ENCODE measurements at places on chromosomes 6 and 20.

DNA sequence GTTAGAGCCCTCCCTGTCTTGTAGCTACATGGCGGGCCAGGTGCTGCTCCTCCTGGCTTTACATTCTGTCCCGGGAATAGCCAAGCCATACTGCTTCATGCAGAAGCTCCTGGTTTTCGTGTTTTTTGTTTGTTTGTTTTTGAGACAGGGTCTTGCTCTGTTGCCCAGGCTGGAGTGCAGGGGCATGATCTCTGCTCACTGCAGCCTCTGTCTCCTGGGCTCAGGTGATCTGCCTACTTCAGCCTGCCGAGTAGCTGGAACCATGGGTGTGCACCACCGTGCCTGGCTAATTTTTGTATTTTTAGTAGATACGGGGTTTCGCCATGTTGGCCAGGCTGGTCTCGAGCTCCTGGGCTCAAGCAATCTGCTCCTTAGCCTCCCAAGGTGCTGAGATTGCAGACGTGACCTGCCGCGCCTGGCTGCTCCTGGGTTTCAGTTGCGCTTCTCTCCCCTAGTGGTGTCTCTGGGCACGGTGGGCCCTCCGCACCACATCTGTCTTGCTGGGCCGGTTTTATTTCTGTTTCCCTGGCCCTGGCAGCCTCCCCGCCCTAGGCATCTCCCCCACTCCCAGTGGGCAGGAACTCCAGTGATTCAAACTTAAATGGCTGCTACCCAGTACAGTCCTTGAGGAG, 12.9 kb downstream of the CDYL start:
- DNase-seq, result no peak

GRCh38 chr6:3349388-3350251, 90.9 kb downstream of the PSMG4 start:
- no peak for DNase-seq

GRCh38 chr6:137892271-137892708, 25.2 kb downstream of the TNFAIP3 start:
- no peak for DNase-seq

DNA sequence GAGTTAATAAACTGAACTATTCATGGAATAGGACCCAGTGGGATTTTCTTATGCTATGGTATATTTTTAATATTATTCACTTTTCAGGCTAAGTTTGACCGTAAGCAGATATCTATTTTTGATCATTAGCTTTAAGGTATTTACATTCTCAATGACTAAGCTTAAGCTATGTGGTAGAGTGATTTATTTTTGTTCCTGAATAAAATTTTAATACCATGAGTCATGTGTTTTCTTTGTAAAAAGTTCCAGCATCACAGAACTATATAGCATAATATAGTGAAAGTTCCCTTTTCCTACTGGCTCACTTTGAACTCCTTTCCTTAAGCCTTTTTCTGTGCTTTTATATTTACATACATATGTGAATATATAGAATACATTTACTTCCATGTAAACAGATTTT, 75.8 kb downstream of the BCKDHB start:
- no peak for DNase-seq

DNA sequence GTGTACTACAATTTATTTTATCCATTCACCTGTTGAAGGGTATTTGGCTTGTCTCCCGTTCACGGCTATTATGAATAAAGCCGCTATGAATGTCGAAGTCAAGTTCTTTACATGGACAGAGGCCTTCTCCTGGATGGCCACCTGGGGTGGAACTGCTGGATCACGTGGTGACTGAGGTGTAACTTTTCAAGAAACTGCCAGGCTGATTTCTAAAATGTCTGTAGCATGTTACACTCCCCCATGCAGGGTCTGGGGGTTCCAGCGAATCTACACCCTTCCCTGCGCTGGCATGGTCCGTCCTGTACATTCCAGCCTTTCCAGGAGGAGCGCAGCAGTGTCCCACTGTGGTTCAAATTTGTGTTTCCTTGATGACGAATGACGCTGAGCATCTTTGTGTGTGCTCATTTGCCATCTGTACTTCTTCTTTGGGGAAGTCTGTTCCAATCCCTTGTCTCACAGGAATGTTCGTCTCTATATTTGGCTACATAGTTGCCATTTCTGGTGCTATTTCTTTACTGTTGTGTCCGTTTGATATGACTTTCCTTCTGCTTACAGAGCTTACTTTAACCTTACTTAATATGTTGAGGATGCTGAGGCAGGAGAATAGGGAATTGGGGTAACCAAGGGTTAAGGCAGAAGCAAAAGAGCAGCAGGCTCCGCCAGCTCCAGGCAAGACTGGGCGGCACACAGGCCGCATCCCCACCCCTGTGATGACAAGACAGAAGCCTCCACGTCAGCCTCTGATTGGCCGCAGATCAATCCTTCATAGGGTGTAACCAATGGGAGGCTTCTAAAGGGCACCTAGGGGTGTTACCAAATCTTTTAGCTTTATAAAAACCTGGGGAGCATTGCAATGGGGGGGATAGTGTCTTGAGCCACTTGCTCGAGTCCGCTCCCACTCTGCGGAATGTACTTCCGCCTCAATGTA, 106.6 kb downstream of the TAF4 start:
- DNase-seq, result no peak

- no peak for DNase-seq
Observed at GRCh38 chr20:47950124-47950912, 165.0 kb upstream of the SULF2 start.

DNA sequence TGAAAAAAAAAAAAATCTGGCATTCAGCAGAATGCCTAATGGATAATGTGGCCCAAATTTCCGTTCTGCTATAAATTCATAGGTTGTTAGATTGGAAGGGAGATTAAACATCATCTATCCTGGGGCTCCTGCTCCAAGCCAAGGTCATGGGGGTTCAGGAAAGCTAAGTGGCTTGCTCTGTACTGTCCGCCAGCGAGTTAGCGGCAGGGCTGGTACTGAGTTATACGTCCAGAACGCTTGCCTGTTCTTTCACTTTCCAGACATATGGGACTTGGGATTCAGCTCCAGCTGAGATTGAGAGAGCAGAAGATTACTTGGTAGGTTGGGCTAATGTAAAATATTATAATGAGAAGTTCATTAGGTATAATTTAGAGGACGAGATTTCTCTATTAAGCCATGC, 858 bp downstream of the RWDD1 start:
- no peak for DNase-seq

DNA sequence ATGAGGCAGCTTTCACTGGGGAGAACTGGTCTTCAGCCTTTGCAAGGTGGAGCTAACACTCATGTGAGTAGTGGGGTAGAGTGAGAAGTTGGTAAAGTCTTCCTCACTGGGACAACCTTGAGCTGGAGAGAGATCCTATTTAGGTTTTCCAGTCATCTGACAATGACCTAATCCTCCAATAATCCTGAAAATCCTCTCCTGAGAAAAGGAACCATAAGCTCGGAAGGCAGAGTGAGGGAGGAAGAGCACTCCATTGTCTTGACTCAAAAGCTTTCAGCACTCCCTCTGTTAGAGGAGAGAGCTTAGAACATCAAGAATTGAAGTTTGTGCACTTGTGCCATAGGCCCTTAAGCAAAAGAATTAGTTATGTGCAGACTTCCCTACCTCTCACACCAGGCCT, 77.8 kb downstream of the TRAM2 start:
- no peak for DNase-seq

GRCh38 chr20:50930139-50930975, 880 bp downstream of the ADNP start:
- DNase-seq, result no peak

DNA sequence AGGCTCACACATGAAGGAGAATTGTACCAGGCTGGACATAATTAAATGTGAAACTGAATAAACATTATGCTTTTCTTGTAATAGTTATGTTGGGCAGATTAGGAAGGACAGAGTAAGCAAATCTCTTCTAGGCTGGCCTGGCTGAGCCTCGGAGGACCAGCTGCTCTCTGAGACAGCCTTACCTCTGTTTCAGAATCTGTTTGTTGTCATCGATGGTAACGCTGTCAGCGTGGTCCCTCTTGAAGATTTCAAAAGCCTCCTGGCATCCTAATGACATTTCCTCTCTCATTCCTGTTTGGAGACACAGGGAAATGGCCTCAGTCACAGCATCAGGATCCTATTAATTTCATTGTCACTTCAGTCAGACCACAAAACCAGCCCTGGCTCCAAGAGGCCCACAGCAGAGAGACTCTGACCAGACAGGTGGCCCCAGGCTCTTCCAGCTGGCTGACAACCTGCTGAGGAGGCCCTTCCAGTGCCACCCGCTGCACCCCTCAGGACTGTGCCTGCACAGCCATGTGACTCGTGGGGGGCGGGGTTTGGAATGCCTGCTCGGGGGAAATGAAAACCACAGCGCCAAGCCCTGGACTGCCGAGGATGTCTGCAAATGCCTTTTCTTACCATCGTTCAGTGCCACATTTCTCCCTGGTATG, 108.5 kb upstream of the KCNK16 start:
- peak; percentile 92 for DNase-seq

GRCh38 chr6:135801755-135802465, 49.6 kb upstream of the PDE7B start:
- DNase-seq, result no peak

DNA sequence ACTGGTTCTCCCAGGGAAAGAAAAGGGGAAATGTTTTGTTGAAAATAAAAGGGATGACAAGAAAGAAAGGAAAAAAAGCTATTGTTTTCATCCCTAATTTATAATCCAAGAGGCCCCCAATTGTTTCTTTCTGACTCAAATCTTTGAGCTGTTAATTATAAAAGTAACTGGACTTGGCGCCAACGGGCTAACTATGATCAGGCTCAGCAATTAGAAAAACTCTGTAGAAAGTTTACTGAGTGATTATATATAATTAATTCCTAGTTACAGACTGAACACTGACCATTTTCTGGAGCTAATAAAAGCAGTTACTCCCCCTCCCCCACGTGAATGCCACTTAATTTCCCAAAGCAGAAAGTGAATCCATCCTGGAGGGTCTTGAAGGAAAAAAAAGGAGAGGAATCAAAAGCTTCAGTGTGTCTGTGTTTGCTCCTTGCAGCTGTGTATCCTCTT, 3.2 kb downstream of the ZMYND8 start:
- DNase-seq, result no peak

GRCh38 chr6:33786736-33787135, 2.2 kb downstream of the LEMD2 start:
- DNase-seq, result no peak

- no peak for DNase-seq
Observed at GRCh38 chr6:16471222-16471909, 233.0 kb downstream of the GMPR start.

DNA sequence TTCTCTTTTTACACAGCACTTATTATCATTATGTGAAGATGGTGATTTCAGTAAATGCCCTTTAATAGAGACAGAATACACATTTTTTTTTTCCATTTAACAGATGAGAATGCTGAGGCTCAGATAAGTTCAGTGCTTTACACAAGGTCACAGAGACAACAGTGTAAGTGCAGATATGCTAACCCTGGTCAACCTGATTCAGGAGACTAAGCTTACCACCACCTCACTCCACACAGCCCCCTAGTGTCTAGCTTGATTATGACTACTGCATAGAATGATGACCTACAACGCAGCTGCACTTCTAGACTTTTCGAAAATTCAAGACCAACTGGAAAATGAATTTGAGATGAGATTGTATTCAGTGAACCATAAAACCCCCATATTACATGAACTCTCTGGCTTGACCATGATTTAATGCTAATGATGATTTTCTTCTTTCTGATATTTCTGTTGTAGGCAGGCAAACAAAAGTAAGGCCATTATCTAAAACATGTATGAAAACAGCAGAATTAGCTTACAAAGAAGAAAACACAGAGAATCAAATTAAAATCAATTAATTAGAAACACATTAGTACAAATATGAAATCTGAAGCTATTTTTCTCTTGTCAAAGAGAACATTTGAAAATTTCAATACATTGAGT, 212.1 kb upstream of the PHACTR1 start:
- DNase-seq, result no peak

GRCh38 chr20:16821211-16822089, 73.3 kb downstream of the OTOR start:
- DNase-seq, result peak; percentile 5

DNA sequence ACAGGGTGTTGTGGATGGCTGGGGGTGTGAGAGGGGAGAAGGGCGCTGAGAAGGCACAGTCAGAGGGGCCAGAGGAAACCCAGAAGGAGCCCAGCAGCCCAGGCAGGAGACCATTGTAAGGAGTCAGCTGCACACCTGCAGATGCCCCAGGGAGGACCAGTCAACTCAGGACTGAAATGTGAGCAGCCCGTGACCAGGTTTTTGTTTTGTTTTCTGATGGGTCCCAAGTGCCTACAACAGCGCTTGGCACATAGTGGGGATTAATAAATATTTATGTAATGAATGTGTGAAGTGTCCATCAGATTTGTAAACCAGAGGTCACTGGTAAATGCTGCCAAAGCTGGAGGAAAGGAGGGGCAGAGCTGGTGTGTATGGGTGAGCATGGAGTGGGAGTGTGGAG, 30.2 kb downstream of the TRAM2 start:
- DNase-seq, result no peak

GRCh38 chr6:18306977-18307376, 42.6 kb upstream of the DEK start:
- DNase-seq, result no peak

DNA sequence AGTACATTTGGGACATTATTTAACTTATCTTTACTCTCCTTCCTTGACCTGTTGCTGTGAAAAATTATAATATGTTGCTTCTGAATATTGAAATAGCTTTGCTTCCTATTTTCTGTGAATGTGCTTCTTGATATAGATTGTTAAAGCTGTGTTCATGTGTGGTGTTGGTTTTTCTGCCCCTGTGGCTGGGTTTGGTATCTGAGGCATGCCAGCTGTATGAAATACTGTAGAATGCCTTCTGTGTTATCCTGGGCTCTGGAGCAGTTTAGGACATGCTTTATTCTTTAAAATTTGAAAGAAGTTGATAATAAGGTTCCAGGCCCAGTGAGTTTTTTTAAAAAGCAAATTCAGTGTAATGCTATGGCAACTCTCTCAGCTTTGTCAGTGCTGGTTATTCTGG, 71.7 kb downstream of the HIVEP1 start:
- no peak for DNase-seq

- DNase-seq, result no peak
Observed at GRCh38 chr20:40233406-40233805, 455.6 kb downstream of the MAFB start.

DNA sequence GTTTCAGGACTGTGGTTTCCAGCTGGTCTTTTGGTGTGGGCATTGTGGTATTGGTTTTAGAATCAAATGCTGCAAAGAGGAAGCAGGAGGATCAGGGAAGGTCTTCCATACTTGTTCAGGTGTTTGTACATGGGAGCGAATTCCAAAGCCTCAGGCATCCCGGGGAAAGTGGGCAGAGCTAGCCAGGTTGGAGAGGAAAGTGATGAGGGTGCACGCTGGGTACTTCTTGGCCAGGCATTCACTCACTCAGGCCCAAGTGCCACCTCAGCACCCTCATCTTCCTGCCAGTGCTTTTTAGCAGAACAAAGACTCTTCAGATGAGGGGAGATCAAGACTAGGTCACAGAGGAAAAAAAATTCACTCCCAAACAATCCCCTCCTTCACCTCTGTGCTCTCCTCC, 241.1 kb upstream of the TBX18 start:
- no peak for DNase-seq

- DNase-seq, result peak; percentile 35
Observed at GRCh38 chr6:28940858-28941683, 17.3 kb upstream of the TRIM27 start.

Data from NCI-H510A (cell line).